GM13976 (cell line): ENCODE measurements at places on chromosomes 12 and 14.
A peak's percentile ranks its signal among the peaks of the same experiment; 100 is the strongest.

DNA sequence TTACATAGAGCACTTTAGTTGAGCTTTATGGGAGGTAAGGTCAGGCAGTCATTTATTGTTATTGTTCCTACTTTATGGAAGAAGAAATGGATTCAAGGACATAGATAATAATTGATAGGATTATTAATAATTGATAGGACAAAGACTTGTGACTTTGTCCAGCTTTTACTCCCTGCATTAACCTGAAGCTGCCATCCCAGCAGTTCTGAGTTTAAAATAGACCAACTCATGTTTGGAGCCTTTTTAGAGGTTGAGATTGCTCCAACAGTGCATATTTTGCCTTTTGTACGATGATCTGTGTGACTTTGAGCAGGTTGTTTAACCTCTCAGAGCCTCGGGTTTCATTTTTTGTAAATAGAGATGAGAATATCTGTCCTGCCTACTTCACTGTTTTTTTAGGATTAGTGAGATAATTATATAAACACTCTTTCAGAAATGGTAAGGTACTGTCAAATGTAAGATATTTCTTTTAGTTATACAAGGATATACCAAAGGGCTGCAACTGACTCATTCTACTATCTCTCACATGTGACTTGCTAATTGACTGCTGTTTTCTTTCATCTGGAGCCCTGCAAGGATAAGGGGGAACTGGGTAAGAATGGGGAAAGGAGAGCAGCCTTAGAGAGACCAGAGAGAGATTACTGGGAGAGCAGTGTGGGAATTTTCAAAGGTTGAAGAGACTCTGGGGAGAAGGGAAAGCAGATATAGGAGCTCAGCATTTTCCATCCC is 15.3 kb downstream of the WDR20 start:
- DNase-seq: no peak

- peak; percentile 54 for DNase-seq
Measured at GRCh38 chr12:110501399-110501751, 536 bp downstream of the VPS29 start.

DNA sequence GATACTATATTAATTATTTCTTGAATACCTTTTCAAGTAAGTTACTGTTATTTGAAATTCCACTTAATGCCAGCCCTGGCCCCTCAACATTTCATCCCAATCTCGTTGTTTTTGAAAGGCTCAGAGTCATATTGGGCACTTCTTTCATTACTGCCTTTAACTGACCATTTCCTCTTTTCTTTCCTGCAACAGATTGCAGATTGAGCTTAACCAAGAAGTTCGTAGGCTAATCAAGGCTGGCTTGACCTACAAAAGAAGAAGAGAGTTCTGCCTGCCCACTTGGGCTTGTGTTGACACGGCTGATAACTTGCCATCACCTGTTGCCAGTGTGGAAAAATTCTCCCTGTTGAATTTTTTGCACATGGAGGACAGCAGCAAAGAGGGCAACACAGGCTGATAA is 91.0 kb downstream of the FLRT2 start:
- DNase-seq: no peak

GRCh38 chr12:50198829-50199228 is 31.7 kb upstream of the CERS5 start:
- no peak for DNase-seq

- no peak for DNase-seq
Measured at GRCh38 chr14:71636076-71636475, 296.2 kb upstream of the RGS6 start.

DNA sequence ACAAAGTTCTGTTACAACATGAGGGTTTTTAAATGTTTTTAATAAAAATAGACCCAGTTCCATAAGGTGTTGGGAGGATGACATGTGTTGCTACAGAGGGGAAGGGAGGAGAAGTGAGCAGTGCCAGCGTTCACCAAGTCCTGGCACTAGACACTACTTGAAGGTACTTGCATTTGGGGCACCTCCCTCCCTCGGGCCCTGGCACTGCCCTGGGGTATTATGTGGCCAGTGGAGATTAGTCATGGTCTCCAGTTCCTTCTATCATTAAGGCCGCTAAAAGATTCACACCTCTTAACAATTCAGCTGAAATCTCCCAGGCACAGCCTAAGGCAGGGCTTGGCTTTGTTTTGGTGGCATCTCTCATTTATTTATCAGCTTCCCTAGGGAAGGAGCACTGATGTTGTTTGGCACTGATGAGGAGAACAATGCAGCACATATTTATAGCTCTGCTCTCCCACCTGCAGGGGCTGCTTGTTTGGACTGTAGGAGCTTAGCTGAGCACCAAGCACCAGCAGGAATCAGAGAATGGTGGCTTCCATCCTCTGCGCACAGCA is 155.5 kb upstream of the NTF3 start:
- DNase-seq: no peak

DNA sequence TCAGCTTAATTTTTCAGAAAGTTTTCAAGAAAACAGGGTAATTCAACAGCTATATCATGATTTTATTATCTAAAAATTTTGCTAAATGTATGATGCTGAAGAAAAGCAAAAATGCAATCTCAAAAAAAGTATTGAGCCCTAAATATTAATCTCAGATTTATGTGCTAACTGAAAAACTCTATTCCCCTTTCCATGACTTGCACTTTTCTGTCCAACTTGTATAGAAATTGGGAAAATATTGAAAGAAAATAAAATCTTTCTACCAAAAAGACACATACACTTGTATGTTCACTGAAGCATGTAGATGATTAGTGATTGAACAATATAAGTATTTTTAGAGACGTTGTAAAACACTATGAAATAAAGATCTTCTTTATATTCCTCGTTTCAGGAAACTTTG is 368.0 kb upstream of the ATXN7L3B start:
- DNase-seq: no peak

GRCh38 chr12:121801595-121802484 is 2.0 kb upstream of the SETD1B start:
- no peak for DNase-seq

- no peak for DNase-seq
Measured at GRCh38 chr12:20624718-20625117, 70.4 kb upstream of the SLCO1C1 start.

DNA sequence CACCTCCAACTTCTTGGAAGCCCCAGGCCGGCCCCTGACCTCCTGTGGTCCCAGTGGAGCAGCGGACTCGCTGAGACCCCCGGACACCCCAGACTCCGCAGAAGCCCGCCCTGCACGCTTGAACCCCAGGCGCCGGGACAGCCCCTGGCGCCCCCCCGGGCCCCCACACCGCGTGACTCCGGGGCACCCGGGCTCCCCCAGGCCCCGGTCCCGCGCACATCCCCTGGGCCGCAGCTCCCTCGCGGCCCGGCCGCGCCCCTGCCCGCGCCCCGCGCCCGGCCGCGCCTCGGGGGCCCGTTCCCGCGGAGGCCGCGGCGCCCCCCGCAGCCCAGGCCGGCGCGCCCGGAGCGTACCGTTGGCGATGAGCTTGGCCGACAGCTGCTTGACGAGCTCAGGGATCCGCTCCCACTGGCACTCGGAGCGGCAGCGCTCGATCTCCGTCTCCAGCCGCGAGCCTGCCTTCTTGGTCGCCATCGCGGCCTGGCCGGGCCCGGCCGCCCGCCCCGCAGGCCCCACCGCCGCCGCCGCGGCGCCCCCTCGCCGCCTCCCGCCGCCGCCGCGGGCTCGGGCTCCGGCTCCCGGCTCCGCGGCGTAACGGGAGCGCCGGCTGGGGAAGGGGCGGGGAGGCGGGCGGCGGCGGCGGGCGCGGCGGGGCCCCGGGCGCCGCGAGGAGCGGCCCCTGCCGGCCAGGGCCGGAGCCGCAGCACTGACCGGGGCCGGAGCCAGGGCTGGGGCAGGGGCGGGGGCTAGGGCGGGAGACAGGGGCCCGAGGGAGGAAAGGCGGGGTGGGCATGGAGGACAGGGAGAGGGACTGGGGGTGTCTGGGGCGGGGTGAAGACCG is at the start of gene TTC7B:
Gene TTC7B (minus strand): TSS at position 609 of the 841 bp plus-strand sequence. CDS start 135 bp downstream, at position 474.
- DNase-seq: peak; percentile 90

DNA sequence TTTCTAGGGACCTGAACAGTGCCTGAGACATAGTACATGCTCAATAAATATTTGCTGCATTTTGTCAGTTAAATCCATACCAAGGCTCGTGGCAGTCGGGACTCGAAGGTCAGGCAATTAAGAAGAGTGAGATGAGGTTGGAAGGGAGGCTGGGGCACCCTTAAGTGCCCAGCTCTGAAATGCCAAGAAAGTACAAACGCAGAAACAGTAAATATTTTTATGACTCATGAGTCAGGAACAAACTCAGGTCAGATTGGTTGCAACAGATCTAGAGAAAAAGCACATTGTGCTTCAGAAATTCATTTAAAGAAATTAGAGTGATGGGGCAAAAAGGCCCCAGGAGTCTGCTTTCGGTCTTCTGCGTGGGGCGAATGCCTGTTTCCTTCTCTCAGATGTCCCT is 83.0 kb upstream of the FZD10 start:
- DNase-seq: no peak

- peak; percentile 55 for DNase-seq
Measured at GRCh38 chr12:49673446-49674317, 33.5 kb downstream of the FMNL3 start.

DNA sequence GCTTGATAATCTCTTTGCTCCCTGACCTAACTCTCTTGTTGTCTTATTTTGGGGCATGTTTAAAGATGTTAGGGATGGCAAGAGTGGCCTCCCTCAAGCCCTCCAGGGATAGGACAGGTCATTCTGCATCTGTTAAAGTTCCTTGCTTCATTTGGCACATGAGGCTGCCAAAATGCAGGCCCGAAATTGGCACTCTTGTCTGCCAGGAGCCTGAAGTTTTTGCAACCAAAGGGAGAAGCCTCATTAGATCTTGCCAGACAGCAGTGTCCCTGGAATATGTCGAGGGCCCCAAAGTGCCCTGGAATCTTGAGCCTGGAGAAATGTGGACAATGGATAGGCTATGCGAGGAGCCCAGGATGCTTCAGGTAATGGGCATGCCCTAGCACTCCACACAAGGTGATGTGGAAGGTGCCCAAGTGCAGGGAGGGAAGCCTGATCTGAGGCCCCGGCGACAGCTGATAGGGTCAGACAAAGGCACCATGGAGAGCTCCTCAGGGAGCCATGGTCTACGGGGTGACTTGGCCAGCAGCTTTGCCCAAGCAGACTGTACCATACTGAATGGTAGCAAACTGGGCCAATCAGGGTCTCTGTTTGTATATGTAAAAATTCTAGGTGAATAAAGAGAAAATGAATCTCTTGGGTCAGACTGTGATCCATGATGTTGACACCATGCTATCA is 173.0 kb upstream of the WSCD2 start:
- DNase-seq: no peak

- no peak for DNase-seq
Measured at GRCh38 chr14:100741966-100742365, 15.3 kb downstream of the DLK1 start.

DNA sequence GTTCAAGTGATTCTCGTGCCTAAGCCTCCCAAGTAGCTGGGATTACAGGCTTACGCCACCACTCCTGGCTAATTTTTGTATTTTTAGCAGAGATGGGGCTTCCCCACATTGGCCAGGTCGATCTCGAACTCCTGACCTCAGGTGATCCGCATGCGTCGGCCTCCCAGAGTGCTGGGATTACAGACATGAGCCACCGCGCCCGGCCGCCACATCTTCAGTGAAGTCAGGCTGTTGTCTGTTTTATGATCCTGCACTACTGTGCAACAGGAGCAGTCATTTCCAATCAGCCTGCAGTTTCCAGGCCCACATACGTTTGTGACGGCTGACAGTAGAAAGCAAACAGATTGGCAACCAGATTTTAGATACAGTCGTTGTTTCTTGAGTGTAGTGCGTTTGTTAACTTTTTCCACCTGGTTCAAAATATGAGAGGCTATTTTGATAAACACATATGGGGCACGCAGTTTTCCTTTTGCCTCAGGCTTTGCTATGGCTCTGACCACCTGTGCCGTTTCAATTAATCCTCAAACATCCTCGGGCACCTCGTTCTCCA is 74.8 kb downstream of the LGMN start:
- no peak for DNase-seq

- DNase-seq: peak; percentile 43
Measured at GRCh38 chr12:128823216-128823915, 392 bp downstream of the SLC15A4 start.

DNA sequence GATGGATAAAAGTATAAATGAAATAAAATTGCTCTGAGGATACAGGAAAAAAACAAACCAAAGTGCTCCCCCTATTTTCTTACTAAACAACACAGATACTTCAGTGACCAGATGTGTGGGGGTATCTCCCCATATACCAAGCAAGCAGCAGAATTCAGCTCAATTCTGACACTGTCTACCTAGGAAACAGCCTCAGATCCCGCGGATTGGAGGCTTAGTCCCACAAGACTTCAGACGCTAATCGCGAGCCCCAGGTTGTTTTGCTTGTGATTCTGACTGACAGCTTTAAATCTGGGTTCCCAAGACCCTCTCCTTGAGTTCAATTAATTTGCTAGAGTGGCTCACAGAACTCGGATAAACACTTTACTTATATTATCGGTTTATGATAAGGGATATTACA is 17.3 kb downstream of the NFKBIA start:
- no peak for DNase-seq

GRCh38 chr12:44674875-44675274 is 201.2 kb downstream of the NELL2 start:
- DNase-seq: no peak

DNA sequence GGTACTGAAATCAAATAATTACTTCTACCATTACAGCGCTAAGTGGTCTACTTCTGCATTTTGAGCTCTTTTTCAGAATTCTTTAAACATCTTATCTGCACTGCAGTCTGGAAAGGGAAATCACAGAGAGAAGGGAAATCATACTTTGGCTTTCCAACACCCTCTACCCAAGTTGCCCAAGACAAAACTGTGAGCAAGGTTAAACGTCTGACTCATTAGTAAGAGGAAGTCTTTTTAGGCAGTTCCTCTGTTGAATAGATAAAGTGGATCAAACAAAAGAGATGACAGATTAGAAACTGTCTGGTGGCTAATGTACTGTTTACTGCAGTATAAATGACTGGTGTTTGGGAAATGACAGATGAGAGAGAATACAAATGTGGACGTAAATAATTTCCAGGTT is 858.1 kb downstream of the NRXN3 start:
- no peak for DNase-seq

GRCh38 chr14:101855958-101856357 is 94.4 kb downstream of the PPP2R5C start:
- DNase-seq: no peak

DNA sequence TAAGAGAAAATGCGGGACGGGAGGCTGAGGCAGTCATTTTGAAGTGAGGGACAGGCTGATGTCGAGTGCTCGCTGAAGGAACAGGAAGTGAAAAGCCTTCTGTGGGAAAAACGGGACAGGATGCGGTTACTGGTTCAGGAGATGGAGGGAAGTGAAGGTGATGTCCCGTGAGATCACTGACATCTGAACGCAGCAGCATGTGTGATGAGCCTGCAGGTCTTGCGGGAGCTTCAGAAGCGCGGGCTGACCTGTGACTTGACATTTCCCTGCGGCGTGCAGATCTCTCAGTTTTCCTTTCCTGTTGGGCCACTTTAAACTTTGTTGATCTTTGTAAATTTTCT is 77.8 kb downstream of the DDX51 start:
- DNase-seq: peak; percentile 74

DNA sequence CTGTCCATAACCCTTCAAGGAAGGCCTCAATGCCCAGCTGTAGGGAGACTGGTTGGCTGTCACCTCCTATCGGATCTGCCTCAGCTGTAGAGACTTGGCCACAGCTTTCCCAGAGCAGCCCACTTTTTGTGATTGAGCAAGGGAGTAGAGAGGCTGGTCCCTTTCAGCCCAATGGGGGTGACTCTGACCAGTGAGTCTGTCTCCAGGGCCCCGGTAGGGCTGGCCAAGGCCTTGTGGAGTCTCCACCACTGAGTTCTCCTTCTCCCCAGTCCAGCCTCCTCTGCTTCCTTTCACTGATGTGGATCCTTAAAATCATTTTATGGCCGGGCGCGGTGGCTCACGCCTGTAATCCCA is 14.5 kb upstream of the HPD start:
- no peak for DNase-seq
